Astrocyte (in vitro differentiated cells and primary cell): ENCODE measurements at places on chromosomes 13 and 19. TPM values are rescaled to one million over a fixed set of nuclear protein-coding genes. Genes with fewer than 3 reads are reported as not detected.

- DNase-seq, result no peak
These were observed 224.0 kb upstream of the UBL3 start for GRCh38 chr13:30074431-30074830.

DNA sequence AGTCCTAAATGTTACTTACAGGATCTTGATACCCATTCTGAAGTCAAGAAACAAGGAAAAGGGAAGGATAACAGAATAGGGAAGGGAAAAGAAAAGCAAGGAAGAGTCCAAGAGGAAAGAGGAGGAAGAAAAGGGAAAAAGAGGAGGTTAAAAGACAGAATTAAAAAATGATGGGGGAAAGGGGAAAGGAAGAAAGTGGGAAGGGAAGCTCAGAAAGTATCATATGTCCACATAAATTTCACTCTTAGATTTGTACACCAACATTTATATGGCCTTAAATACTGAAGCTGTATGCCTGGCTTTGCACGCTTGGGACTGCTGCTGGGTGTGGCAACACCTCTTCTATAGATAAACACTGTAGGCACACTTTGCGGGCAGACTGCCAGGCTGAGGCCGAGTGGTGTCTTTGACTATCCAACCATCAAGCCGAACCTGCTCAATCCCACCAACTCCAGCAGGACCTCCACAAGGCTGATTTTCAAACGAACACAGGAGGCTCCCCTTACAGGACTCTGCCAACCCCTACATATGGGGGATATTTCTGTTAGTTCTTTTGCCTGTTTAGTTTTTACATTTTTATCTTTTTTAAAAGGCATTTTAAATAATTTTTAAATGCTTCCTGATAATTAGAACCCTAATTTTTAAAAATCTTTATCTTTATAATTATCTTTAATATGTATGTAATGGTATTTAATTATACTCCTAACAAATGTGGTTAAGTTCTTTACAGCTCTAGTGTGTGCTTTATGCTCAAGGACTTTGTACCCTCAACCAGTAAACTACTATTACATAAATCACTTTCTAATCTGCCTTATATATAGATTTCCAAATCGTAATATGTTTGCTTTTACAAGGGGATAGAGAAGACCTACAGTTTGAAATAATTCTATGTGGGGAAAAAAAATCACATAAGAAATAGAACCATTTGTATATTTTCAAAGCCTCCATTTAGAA lies 154.2 kb downstream of the DIAPH3 start:
- no peak for DNase-seq

Gene OR7D4
- total RNA-seq, result not detected in 2 replicates

Gene CDC16
- total RNA-seq, result 77.0 and 81.0 TPM in 2 replicates

Gene DNAAF3
- 1.3 and 1.8 TPM in 2 replicates for total RNA-seq
